Stimulated activated CD4-positive, alpha-beta T cell treated with anti-CD3 and anti-CD28 coated beads, Interleukin-1b, Interleukin-23, amount 100 ng/mL, for 1 hour (primary cell): ENCODE measurements at places on chromosomes 5 and 9.

- no peak for DNase-seq
Measured at GRCh38 chr9:138114501-138115245, 237.1 kb downstream of the CACNA1B start.

GRCh38 chr5:125480911-125481310, 734.5 kb upstream of the ZNF608 start:
- no peak for DNase-seq

DNA sequence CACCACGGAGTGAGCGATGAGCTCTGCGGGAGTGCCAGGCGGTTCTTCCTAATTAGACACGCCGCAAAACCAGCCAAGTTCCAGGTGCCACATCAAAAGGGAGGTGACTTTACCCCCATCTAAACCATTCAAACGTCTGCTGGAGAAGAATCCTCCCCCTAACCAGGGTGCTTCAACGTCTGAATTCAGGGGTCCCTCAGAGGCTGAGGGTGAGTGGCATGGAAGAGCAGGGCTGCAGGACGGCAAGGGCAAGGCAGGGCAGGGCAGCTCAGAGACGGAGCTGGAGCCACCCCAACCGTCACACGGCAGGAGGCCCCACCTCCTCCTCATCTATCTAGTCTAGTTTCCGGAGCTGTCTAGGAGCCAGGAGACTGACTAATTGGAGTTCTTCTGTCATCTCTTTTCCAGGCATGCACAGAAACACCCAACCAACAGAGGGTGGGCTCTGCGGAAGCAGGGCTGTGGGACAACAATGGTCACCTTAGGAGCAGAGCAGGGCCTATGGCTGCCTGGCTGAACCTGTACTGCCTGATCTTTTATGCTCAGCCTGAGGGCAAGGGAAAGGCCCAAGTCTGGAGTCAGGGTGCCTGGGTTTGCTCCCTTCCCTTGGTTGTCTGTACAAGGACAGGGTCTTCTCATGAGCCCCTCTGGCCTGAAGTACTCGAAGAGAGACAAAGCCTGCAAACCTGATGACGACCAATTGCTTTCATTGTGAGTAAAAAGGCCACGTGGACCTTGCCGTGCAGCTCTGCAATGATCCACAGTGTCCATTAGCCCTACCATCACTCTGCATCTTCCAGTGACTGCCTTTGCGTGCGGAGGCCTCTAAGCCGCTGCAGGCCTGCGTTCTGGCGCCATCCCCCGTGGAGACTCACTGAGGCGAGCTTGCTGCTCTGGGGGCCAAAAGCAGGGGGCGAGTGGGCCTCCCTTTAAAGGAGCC, 81.0 kb upstream of the SLC25A51 start:
- no peak for DNase-seq

DNA sequence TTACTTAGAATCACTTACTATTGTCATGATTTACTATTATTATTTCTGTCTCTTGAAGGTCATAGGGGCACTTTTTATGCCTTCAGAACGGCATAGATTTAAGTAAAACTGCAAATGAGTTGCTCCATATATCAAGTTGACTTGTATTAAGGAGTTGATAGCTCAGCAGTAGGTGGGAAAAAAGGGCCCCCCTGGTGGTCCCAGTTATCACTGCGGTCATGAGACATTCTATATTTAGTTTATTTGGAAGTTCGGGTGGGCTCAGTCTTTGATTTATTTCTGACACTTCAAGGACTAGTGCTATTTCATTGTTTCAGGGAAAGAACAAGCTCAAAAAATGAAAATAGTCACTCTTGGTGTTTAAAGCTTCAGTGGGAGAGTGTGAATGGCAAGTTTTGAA, 159.3 kb downstream of the SLC24A2 start:
- no peak for DNase-seq

GRCh38 chr5:134510970-134511795, 14.3 kb upstream of the JADE2 start:
- no peak for DNase-seq

DNA sequence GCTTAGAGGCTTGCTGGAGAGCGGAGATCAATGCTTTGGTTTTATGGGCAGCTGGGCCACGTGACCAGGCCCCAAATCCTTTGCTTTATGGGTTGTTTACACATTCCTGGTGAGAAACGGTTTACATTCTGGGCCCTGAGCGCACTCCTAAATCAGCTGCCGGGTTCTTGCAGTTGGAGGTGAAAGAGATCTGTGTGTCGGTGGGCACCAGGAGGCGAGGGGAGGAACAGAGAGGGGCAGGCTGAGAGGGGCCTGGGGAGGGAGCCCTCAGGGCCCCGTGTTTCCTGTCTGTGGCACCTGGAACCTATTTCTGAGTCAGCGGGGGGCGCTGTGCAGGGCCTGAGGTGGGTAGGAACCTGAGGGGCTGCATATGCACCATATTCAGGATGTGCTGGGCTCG, 63.5 kb upstream of the HAND1 start:
- no peak for DNase-seq

- no peak for DNase-seq
Measured at GRCh38 chr9:134195558-134195957, 31.2 kb upstream of the RNU6ATAC start.

GRCh38 chr5:26737348-26738265, 300.8 kb downstream of the CDH9 start:
- DNase-seq = no peak

DNA sequence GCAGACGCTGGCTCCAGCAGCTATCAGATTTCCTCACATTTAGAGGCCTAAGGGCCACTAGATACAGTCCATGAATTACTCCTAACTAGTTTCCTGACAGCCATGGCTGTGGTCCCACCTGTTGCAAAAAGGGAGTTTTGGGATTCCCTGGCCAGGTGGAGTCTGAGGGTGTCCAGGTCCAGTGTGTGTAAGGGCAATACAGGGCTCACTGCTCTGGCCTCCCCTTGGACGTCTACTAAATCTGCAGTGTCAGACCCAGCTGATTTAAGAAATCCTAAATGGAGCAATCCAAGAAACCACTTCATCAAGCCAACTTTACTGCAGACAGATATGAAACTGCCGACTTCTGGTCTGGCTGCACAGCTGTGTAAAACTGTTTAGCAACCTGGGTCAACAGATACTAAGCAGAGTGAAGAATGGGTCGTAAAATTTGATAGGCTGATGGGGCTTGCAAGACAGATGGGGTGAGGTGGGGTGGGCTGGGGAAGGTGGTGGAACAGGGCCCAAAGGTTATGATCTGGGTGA, 116.4 kb downstream of the GADD45G start:
- DNase-seq = no peak

DNA sequence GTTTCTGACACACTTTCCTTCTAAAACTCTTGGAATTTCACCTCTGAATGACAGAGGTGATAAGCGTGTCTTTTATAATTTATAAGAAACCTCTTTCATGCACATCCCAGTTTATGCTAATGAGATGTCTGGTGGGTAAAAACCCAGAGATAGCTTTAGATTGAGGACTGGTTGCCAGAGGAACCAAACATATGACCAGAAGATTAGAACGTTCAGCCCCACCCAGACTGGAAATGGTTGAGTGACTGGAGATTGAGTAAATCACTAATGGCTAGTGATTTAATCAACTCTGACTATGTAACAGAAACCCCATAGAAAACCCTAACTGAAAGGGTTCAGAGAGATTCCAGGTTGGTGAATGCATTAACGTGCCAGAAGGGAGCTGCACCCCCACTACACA, 69.2 kb downstream of the CDH18 start:
- no peak for DNase-seq

- DNase-seq = no peak
Measured at GRCh38 chr5:72470826-72471225, 36.4 kb downstream of the ZNF366 start.

GRCh38 chr5:181173420-181174342, 26.3 kb downstream of the OR2V2 start:
- no peak for DNase-seq

DNA sequence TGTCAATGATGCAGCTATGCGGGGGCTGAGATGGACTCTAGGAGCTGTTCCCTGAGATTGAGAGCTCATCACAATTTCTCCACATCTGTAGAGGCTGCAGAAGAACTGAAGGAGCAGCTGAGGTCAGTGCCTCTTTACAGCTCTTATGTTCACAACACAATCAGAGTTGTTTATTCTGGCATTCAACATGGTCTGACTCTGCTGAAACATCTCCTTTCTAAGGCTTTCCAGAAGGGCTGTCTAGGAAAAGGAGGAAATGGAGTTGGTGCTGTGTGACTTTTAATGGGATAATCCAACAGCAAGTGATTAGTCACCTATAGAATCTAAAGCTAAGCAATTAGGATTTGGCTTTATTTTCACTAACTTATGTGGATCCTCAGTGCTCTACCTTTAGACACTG, 6.0 kb downstream of the POU5F2 start:
- DNase-seq = no peak

DNA sequence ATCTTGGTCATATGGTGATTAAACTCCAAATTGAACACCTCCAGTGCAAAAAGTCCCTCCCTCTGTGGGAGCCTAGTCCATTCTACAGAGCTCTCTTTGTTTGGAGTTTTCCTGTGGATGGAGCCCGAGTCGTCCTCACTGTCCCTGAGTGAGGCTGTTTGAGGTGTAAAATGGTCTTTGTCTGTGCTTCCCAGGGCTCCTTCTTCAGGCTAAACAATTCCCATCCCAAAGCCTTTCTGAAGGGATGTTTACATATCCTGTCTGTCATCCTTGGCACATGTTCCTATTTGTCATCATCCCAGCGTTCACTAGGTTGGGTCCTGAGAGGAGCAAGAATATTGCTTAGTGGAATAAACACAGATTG, 68.9 kb downstream of the COL27A1 start:
- no peak for DNase-seq

GRCh38 chr9:34486572-34486971, 28.0 kb downstream of the DNAI1 start:
- DNase-seq = no peak

GRCh38 chr9:89448381-89448780, 49.5 kb downstream of the SEMA4D start:
- no peak for DNase-seq

- DNase-seq = no peak
Measured at GRCh38 chr5:131821221-131821620, 24.4 kb upstream of the FNIP1 start.

GRCh38 chr5:128099944-128100343, 16.4 kb downstream of the SLC12A2 start:
- DNase-seq = no peak

GRCh38 chr5:18000744-18001143, 366.5 kb downstream of the TAF11L14 start:
- DNase-seq = no peak

GRCh38 chr5:89471541-89471940, 588.6 kb upstream of the MEF2C start:
- DNase-seq = no peak

GRCh38 chr9:135217836-135218235, 130.4 kb downstream of the OLFM1 start:
- DNase-seq = no peak

DNA sequence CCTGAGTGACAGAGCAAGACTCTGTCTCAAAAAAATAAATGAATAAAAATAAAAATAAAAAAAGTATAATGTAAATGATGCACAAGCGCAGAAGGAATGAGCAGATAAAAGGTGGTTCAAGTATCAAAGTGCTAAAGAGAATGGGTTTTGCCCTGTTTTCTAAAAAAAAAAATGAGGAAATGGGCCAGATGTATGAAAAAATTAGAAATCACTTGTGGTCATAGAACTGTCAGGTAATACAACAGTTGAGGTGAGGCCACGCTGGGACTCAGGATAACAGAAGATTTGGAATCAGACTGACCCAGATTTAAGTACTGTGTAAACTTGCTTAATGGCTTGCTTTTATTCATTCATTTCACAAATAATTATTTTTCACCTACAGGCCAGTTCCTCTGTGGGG, 69.8 kb downstream of the MAPKAP1 start:
- DNase-seq = no peak

- DNase-seq = no peak
Measured at GRCh38 chr5:178505639-178506407, 84.4 kb downstream of the COL23A1 start.

- no peak for DNase-seq
Measured at GRCh38 chr5:172186114-172186695, 1.8 kb downstream of the STK10 start.

DNA sequence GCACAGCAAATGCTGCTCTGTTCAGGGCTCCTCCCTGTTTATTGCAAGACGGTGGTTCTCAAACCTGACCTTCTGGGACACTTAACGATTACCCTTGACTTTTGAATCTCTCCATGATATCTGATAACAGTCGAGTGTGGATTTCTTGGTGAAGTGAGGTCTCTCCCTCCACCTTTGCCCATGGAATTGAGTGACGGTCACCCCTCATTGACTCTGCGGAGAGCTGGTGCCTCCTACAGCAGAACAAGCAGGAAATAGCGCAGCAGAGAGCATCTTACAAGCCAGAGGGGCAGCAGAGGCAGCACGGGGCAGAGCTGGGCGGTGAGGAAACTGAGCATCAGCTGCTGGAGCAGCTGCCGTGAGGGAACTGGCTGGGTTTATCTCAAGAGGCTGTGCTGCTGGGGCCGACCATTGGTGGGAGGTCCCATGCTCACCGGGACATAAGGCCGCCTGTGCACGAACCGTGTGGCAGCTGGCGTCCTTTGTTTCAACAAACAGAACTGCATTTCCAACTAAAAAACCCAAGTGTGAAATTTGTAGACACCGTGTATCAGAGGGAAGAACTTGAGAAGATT, 189.8 kb downstream of the MTRR start:
- DNase-seq = no peak
